ENCODE measurements at places on chromosomes 16 and 17.

DNA sequence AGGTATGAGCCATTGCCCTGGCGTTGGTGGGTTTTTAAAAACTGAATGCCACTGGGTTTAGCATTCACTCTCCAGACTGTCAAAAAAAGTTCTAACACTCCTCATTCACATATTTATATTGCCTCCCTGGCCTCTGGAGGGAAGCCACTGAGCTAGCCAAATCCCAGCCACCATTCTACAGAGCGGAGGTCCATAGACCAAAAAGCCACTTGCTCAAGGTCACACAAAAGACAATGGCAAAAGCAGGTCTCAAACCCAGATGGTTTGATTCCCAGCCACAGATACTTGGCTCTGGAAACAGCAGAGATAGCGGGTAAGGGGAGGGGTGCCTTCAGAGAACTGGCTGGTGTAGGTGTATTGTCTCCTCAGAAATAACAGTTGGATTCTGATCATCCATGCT lies 18.0 kb upstream of the CDIPT start:
- no peak for DNase-seq

DNA sequence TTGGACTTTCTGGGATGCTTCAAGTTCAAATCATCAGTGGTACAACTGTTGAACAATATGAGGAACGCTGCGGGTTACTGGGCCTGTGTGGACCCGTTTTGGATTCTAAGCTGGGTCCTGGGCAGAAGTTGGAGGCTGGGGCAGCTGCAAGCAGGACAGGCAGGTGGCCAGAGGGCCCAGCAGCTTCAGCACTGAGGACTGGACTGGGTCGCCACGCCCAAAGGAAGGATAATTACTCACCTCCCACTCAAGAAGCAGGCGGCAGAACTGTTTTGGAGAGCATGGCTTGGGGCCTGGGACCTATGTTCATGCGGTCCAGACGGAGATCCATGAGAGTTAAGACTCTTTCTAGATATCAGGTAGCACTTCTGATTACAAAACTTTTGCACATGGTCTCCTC lies 1.5 kb upstream of the ZNHIT3 start:
- no peak for DNase-seq

- no peak for DNase-seq
Measured at GRCh38 chr16:87375426-87376135, 8.0 kb downstream of the FBXO31 start.

DNA sequence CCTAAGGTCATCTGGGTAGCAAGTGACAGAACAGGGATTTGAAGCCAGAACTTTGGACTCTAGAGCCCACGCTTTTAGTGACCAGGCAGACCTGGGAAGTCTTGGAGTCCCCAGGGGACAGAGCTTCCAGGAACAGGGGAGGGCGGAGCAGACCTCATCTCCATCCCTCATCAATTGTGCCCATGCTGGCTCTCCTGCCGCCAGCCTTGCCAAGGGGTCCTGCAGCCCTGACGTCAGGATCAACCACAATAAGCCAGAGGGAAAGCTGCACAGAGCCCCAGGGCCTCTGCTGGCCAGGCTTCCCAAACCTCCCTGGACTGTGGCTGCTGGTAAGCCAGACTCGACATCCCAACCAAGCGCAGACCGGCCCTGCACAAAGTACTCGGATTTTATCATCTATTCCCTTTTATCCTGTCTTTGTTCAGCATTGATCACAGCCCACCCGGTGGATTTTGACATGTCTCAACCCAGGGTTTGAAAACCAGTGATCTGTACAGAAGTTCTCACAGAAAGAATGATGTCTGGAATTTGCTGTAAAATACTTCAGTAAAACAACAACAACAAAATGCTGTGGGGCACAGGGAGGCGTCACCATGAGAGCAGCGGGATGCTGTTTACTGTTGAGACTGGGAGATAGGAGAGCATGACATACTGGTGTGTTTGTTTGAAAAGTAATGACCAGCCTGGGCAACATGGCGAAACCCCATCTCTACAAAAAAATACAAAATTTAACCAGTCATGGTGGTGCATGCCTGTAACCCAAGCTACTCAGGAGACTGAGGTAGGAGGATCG lies 11.8 kb downstream of the C16orf74 start:
- DNase-seq, result no peak

GRCh38 chr16:54645345-54645744 lies 285.3 kb upstream of the IRX5 start:
- no peak for DNase-seq

- no peak for DNase-seq
Measured at GRCh38 chr17:32266389-32267301, 1.0 kb downstream of the RHBDL3 start.

- no peak for DNase-seq
Measured at GRCh38 chr17:65243838-65244625, 106.9 kb downstream of the RGS9 start.

DNA sequence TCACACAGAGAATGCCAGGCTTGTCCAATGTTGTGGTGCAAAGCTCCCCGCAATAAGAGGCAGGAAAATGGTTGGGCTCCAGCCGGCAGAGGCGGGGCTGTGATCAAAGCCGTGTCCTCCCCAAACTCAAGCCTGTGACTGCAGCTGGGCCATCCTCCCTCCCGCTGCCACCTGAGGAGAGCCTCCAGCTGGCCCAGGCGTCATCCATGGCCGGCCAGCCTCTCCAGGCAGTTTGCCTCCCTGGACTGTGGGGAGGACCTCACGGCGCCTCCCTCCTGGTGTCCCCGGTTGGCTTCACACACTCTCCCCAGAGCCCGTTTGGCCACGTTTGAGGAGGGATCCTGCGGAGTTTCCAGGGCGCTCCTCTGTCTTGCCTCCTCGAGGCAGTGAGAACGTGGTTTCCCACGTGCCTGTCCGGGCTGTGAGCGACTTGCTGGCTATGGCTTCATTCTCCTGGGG lies 134.1 kb downstream of the IRF8 start:
- no peak for DNase-seq

- no peak for DNase-seq
Measured at GRCh38 chr16:14600164-14600563, 29.9 kb downstream of the PARN start.

GRCh38 chr16:49701789-49702494 lies 154.0 kb downstream of the ZNF423 start:
- DNase-seq, result no peak

DNA sequence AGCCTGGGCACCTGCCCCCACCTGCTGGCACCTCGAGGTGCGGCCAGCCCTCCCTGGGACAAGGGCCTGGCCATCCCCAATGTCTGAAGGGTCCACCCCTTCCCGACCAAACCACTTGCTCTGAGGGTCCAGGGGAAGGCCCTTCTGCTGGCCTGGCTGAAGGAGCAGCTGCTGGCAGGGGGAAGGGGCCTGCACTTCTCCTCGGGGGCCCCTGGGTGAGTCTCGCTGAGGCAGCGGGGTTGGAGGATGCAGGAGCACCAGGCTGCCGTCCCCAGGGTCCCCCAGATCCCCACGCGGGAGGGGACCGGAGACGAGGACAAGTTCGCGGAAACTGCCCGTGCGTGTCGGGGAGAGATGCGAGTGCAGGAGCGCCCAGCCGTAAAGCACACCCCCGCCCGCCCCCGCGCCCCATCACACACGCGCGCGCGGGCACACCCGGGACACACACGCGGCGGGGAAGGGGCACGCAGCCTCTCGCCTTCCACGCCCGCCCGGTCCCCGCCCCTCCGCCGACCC lies 725 bp upstream of the CACNA1H start:
- DNase-seq, result no peak

GRCh38 chr16:28089992-28090365 lies 26.5 kb upstream of the GSG1L start:
- no peak for DNase-seq

- no peak for DNase-seq
Measured at GRCh38 chr17:32516940-32517701, 30.3 kb downstream of the CDK5R1 start.

- no peak for DNase-seq
Measured at GRCh38 chr16:273547-274421, 2.0 kb downstream of the RGS11 start.

DNA sequence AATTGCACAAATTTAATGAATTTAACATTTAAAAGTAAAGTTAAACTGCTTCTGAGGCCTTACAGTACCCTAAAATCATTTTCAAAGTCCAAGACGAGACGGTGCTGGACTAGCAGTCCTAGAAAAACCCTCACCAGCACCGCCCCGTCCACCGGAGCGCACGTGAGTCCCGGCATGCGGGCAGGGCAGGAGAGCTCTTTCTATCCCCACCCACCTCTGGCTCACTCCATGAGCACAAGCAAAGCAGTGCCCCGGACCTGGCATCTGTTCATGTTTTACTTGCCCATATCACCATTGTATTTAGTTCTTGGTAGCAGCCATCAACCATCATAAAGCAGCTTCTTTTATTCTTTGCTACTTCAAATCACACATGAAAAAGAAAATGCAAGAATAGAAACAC lies 41.7 kb downstream of the ANKRD11 start:
- no peak for DNase-seq

GRCh38 chr17:60526726-60527125 lies 684 bp upstream of the APPBP2 start:
- no peak for DNase-seq

- DNase-seq, result no peak
Measured at GRCh38 chr16:52812678-52813556, 239.8 kb downstream of the CHD9NB start.

- no peak for DNase-seq
Measured at GRCh38 chr16:25692742-25693508, 1.2 kb downstream of the HS3ST4 start.

DNA sequence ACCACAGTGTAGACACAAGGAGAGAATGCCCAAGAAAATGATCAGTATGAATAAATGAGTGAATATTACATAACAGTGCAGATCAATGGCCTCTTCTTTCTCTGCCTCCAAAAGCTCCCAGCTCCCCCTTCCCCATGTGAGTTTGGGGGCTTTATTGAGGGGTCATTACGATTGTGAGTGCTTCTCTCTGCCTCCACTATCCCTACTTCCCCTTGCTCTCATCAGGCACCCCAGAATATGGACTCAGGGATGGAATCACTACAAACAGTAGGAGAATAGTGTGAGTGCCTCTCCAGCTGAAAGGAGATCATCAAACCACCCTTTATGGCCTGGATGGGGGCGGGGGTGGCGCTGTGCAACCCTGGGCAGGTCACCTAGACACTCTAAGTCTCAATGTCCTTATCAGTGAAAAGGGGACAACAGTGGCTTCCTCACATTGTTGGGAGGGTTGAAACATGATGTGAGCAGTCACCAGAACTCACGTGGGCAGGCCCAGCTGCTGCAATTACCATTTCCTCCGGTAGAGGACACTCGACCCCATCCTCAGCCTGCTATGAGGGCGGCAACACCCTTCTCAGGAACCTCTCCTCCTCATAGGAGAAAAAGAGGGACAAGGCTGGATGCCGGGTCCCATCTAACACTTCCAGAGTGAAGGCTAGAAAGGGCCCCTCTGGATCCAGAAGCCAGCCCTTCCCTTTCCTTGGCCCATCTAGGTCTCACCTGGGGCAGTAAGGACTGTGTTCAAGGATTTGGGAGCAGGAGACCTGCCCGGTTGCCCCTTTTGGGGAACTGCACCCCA lies 2.1 kb upstream of the EPOP start:
- peak; percentile 66 for DNase-seq

DNA sequence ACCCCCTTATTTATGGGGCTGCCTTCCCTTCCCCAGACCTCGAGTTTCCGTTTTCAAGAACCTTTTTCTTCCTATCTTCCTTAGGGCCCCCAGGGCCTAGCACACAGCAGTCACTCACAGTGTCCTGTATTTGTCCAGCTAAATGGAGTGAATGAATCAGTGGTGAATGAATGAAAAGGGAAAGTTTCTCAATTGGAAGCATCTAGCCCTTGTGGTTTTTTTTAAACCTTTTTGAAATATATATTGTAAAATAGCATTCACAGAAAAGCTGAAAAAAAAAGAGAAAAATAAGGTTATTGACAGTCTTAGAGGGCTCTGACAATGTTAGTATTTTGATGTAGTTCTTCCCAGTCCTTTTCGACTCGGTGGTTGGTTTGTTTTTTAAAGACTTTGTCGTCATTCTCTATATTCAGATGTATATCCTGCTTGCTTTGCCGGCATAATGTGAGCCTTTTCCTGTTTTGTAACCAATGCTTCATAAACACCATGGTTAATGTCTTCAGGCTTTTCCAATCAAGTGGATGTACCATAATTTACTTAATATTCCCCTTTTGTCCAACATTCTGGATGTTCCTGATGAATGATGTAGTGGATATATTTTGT lies 45.3 kb downstream of the RAI1 start:
- DNase-seq, result no peak

- DNase-seq, result no peak
Measured at GRCh38 chr17:74055508-74056160, 147.8 kb upstream of the RPL38 start.

DNA sequence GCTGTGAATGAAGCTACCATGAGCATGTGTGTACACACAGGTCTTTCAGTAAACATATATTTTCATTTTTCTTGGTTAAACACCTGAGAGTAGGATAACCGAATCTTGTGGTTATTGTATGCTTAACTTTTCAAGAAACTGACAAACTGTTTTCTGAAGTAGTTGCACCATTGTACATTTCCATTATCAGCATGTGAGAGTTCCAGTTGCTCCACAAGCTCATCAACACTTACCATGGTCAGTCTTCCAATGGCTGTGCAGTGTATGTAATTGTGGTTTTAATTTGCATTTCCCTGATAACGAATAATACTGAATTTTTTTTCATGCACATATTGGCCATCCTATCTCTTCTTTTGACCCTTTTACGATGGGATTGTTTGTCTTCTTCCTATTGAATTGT lies 31.3 kb upstream of the C1QL1 start:
- no peak for DNase-seq

GRCh38 chr16:48182979-48183537 lies 27.3 kb upstream of the ABCC12 start:
- no peak for DNase-seq

DNA sequence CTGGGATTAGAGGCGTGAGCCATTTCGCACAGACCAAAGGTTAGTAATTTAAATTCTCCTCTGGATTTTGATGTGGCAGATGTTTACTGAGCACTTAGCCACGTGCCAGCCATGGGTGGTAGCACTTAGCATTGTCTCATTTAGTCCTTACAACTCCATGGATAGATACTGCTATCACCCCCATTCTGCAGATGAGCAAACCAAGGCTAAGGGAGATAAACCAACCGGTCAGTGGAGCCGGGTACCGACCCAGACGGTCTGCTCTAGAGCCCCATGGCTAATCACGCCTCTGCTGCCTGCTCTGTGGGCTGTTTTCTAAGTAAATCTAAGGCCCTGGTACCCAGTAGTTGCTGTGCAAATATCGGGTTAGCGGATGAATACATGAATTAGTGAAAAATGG lies 12.6 kb upstream of the ADGRG1 start:
- DNase-seq, result no peak

DNA sequence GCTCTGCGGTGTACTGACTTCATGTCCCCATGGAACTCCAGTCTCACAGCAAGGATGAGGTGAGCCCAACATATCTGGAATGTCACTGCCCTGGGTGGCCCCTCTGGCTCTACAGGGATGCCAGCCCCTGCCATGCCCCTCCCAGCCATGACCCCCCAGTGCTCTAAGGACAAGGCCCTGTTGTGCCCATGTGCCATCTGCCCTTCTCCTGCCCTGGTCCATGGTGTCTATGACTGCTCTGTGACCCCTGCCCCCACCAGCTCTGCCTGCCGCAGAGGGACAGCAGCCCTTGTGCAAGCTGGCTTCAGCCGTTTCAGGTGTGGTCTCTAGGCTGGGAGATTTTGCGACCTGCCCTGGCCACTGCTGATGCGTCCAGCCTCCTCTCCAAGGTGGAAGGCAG lies 40.3 kb downstream of the TK2 start:
- no peak for DNase-seq
